Cerebellar nuclear complex (tissue), 1 donor: ENCODE measurements at places on chromosomes 11 and 22.

DNA sequence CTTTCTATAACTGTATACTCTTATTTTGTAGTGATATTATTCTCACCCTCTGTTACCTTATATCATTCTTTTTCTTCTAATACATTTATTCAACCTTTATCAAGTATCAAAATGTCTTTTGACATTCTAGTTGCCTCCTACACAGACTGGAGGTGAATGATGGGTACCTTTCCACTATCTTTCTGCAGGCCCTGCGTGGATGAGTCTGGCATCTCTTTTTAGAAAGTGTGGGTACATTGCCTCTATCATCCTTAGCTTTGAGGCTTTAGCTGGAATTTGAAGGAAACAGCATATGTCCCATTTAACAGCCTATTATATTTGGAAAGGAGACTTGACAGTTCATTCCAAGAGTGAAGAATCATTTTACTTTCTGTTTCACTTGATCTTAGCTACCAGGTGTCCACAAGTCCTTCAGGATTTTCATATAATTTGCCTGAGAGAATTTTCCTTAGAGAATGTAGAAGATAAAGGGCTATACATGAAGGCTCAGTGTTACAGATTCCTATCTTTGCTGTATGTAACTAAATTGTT, 192.0 kb downstream of the CWF19L2 start:
- no peak for DNase-seq

GRCh38 chr11:122107045-122107444, 9.0 kb downstream of the BLID start:
- DNase-seq: no peak

- DNase-seq: no peak
Observed at GRCh38 chr11:17864478-17864941, 129.9 kb downstream of the KCNC1 start.

- no peak for DNase-seq
Observed at GRCh38 chr22:31081963-31082605, 966 bp downstream of the SMTN start.

DNA sequence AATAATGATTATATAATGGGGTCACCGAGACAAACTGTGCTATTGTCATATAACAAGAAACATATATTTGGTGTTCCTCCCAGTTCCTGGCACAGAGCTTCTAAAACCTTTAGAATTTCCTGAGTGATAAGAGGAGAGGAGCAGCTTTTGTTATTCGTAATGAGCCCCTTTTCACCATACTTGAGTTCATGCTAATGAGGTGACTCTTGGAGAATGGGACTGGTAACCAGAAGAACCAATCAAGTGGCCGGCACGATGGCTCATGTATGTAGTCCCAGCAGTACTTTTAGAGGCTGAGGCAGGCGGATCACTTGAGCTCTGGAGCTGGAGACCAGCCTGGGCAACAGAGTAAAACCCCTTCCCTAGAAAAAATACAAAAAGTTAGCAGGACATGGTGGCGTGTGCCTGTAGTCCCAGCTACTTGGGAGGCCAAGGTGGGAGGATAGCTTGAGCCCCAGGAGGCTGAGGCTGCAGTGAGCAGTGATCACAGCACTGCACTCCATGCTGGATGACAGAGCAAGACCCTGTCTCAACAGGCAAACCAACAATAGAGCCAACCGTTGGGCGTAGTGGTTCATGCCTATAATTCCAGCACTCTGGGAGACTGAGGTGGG, 62.7 kb upstream of the FTH1 start:
- DNase-seq: no peak

DNA sequence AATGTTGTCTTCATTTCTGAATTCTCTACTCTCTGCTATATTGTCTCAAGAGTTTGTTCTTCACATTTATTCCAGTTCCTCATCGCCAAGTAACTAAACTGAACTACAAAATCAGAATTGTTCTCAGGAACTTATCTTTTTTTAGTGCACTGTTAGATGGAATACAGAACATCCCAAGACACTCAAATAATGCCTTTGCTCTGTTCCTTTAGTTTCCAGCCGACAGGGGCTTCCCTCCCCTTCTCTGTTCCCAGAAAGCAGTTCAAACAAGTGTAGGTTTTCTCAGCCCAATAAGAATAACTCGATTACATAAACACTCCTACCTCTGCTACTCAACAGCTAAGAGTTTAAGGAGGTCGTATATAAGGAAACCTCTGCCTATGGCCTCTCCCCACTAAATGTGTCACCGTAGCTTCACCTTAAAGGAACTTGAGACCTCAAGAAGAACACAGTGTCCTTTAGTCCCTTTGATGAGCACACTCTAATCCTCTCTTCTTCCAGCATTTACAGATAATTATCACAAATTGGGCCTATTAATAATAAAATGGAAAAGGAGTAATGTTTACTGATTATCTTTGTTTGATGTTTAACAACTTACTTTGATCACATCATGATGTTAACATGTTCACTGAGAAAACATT, 6.9 kb downstream of the POU2AF3 start:
- no peak for DNase-seq

DNA sequence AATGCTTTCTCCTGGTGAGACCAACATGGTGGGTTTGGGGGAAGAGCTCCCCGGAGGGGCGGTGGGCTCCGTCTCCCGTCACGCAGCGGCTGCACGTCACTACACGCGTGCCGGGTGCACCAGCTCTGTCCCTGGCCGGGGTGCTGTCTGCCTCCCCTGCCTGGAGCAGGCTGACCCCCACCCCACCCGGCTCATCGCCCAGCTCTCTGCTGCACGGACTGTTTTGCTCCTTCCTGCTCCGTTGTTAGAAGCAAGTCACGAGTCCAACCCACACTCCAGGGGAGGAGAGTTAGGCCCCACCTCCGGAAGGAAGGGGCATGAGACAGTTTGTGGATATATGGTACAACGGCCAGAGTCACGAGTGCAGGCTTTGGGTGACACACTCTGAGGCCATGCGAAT, 364.9 kb downstream of the BRD1 start:
- DNase-seq: no peak

DNA sequence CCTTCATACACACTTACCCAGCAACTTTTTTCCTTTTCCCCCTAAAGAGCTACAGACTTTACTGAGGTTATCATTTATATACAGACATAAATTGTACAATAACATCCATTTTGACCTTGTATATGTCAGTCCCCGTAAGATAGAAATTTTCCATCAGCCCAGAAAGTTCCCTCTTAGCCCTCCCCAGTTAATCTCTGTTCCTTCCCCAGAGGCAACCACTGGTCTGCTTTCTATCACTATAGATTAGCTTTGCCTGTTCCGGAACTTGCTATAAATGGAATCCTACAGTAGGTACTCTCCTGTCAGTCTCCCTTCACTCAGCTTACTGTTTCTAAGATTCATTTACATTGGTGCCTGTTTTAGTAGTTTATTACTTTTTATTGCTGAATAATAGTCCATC, 54.9 kb downstream of the TSPAN18 start:
- DNase-seq: no peak

DNA sequence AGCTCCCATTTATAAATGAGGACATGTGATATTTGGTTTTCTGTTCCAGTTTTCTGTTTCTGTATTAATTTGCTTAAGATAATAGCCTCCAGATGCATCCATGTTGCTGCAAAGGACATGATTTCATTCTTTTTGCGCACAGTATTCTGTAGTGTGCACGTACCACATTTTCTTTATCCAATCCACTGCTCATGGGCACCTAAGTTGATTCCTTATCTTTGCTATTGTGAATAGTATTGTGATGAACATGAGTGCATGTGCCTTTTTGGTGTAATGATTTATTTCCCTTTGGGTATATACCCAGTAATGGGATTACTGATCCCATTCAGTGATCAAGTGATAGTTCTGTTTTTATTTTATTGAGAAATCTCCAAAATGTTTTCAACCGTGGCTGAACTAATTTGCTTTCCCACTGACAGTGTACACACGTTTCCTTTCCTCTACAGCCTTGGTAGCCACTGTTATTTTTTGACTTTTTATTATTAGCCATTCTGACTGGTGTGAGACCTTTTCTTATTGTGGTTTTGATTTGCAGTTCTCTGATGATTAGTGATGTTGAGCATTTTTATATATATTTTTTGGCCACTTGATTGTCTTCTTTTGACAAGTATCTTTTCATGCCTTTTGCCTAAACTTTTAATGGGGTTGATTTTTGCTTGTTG, 226.0 kb upstream of the ANO3 start:
- no peak for DNase-seq

DNA sequence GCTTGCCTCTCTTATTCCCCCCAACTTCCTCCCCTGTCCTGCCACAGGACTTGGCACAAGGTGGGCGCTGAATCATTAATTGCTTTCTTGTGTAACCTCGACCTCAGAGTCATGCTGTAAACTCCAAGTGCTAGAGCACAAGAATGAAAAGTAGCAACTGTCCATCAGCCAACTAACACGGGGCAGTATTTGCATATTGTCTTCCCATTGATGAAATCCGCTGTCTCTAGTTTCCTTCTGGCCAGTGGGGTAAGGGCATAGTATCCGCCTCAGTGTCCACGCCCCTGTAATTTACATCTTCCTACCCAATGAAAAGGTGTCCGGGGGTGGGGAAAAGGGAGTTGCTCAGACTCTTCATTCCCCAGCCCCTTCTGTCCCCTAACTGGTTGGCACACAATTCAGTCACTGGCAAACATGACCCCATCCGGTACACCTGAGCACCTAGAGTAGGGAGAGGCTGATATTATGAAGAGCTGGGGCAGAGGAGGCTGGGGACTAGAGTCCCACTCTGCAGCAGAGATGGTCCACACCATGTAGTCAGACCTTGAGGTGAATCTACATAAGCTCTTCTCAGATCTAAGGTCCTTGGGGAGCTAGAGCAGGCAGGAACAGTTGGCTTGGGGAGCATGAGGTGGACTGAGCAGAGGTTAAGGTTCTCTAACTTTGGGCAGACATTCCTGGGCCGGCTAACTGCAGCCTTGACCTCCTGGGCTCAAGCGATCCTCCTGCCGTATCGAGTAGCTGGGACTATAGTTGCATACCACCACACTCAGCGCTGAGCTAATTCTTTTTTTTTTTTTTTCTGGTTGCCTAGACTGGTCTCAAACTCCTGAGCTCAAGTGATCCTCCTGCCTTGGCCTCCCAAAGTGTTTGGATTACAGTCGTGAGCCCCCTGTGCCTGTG, 6.8 kb upstream of the GGA1 start:
- DNase-seq: no peak

DNA sequence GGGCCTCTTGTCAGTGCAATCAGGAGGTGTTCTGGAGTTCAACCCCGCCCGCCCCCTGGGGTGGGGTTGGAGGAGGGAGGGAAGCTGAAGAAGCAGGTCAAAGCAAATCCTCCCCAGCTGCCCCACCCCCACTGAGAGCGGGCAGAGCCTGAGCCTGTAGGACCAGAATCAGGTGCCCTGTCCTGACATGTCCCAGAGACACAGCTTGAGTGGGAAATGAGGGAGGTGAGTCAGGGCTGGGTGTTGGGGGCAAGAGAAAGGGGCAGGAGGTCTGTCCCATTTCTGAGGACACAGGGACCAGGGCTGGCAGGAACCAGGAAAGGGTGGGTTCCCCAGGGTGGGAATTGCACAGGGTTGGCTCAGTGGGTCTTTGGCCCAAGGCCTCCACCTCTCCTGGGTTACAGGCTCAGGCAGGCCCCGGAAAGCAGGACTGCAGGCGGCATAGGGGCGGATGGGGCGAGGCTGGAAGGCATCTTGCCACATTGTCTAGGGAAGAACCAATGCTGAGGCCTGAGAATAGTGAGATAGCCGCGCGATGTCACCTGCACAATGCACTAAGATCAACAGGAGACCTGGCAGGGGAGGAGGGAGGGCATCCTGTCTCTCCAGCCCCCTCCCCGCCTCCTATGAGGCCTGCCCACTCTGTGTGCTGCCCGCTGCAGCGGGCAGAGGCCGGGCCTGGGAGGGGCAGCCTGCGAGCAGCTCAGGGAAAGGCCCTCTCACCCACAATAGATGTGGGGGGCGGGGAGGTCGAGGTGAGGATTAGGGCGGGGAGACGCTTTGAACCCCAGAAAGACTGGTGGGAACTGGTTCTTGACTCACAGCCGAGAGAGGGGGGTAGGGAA, 32.4 kb downstream of the NECTIN1 start:
- DNase-seq: no peak

DNA sequence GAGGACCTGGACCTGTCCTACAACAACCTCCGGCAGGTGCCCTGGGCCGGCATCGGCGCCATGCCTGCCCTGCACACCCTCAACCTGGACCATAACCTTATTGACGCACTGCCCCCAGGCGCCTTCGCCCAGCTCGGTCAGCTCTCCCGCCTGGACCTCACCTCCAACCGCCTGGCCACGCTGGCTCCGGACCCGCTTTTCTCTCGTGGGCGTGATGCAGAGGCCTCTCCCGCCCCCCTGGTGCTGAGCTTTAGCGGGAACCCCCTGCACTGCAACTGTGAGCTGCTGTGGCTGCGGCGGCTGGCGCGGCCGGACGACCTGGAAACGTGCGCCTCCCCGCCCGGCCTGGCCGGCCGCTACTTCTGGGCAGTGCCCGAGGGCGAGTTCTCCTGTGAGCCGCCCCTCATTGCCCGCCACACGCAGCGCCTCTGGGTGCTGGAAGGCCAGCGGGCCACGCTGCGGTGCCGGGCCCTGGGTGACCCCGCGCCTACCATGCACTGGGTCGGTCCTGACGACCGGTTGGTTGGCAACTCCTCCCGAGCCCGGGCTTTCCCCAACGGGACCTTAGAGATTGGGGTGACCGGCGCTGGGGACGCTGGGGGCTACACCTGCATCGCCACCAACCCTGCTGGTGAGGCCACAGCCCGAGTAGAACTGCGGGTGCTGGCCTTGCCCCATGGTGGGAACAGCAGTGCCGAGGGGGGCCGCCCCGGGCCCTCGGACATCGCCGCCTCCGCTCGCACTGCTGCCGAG, 1.5 kb downstream of the LRFN4 start:
- DNase-seq: no peak

GRCh38 chr22:49236541-49237075, 591.1 kb downstream of the BRD1 start:
- no peak for DNase-seq

DNA sequence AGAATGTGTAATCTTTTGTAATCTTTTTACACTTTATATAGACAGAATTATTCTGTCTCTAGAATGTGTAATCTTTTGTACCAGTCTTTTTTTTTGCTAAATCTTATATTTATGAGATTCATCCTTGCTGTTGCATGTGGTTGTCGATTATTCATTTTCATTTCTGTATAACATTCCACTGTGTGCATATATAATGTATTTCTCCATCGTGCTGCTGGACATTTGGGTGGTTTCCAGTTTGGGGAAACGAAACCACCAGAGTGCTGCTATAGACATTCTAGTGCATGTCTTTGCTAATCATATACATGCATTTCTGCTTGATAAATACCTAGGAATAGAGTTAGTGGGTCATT, 146.5 kb downstream of the GRIK4 start:
- DNase-seq: no peak

GRCh38 chr11:57425565-57426438, 1.1 kb downstream of the SLC43A3 start:
- DNase-seq: no peak

GRCh38 chr22:44357296-44357965, 44.7 kb upstream of the SHISAL1 start:
- DNase-seq: no peak

GRCh38 chr22:27726686-27727449, 74.7 kb downstream of the MN1 start:
- no peak for DNase-seq
